ENCODE measurements at places on chromosomes 2 and 18.
A peak's percentile ranks its signal among the peaks of the same experiment; 100 is the strongest.

- DNase-seq: no peak
These were observed 72.5 kb downstream of the XIRP2 start for GRCh38 chr2:166960702-166961270.

GRCh38 chr2:2043394-2043793, 287.7 kb downstream of the MYT1L start:
- no peak for DNase-seq

DNA sequence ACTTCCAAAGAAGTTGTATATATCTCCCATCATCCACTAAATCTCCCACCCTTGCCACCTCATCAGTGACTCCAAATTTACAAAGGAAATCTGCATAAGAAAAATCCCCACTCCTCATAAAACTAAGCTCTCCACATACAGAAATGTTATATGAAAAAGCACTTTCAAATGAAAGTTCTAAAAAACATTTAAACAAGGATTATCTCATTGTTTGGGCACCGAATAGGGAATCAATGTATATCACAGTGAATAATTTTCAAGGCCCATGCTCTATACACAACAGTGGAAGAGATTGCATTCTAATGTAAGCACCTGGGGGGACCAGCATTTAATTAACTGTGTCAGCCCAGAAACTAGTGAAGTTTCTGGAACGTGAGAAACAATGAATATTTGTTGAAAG, 70.1 kb downstream of the OSR1 start:
- no peak for DNase-seq

GRCh38 chr2:41194230-41194629, 742.3 kb upstream of the SLC8A1 start:
- DNase-seq: no peak

- DNase-seq: no peak
These were observed 49.1 kb upstream of the SEMA4C start for GRCh38 chr2:96918754-96919550.

GRCh38 chr2:85718009-85718391, 23.8 kb downstream of the GNLY start:
- no peak for DNase-seq

- DNase-seq: no peak
These were observed 165.0 kb upstream of the SMIM21 start for GRCh38 chr18:75592527-75592926.

- DNase-seq: no peak
These were observed 1330.1 kb upstream of the PIK3C3 start for GRCh38 chr18:40624959-40625358.

DNA sequence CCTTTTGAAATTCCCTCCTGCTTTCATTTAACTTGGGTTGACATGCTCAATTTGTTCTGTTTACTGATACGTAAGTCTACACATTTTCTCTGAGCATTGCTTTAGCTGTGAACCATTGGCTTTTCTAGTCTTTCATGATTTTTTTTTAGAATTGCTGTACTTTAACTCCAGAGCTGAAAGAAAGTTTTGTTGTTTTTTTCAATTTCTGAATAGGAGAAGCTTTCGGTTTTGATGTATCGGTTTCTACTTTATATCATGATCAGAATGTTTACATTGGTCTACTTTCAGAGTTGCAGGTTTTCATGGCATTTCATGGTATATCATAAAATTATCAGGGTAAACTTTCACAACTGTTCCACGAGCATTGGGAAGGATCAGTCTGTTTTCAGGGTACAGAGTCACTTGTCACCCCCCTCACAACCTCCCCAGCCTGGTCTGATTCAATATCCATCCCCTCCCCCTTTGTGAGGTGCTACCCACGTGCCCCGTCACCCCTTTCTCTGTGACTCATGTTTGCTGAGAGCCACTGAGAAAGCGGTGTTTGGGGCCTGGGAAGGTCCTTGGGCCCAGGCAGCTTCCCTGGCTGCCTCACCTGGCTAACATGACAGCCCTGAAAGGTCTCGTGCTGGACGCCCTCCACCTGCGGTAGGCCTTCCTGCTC, 7.0 kb downstream of the ASTL start:
- no peak for DNase-seq

DNA sequence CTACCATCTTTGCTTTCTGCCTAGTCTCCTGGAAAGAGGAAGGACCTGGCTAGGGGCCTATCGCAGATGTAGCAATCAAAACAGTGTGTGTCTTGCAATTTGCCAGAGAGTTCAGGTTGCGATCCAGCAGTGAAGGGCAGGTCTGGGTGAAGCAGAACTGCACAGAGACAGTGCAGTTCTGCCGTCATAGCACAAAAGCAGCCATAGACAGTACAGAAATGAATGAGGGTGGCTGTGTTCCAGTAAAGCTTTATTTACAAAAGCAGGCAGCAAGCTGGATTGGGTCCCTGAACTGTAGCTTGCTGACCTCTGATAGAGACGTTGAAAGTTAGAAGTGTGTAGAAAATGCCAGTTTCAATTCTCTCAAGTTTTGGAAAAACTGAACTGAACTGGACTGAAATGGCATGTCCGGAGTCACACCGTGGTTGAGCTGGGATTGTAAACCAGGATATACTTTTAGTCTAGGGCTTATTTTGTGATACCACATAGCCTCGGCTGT, 186.8 kb downstream of the LTBP1 start:
- no peak for DNase-seq

DNA sequence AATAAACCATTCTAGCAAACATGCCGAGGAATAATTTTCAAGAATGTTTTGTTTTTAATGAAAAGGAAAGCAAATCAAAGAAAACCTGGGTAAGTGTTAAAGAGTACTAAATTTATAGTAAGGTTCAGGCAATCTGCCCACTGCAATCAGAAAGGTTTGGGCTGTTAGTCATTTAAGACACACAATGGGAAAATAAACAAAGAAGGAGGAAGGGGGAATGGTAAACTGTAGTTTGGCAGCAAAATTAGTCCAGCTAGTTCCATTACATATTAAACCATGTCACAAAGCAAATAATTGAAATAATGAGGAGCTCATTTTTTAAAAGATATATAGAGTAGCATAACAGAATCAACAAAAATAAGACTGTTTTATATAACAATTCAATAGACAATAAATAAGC, 87.5 kb upstream of the COPS8 start:
- no peak for DNase-seq

DNA sequence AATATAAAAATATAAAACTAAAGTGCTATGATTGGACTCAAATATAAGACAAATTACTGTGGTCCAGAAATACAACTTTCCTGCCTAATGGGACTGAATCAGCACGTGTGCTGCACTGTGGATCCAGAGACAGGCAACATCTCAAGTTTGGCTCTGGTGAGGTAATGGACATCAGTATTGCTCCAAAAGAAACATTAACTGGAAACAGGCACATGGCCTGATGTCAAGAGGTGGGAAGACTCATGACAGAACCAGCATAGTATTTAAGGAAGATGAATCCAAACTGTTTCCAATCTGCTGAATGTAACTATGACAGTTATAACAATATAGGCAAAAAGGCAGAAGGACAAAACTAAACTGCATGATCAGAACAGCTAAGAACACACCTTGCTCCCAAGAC, 354.6 kb downstream of the FSIP2 start:
- DNase-seq: no peak

DNA sequence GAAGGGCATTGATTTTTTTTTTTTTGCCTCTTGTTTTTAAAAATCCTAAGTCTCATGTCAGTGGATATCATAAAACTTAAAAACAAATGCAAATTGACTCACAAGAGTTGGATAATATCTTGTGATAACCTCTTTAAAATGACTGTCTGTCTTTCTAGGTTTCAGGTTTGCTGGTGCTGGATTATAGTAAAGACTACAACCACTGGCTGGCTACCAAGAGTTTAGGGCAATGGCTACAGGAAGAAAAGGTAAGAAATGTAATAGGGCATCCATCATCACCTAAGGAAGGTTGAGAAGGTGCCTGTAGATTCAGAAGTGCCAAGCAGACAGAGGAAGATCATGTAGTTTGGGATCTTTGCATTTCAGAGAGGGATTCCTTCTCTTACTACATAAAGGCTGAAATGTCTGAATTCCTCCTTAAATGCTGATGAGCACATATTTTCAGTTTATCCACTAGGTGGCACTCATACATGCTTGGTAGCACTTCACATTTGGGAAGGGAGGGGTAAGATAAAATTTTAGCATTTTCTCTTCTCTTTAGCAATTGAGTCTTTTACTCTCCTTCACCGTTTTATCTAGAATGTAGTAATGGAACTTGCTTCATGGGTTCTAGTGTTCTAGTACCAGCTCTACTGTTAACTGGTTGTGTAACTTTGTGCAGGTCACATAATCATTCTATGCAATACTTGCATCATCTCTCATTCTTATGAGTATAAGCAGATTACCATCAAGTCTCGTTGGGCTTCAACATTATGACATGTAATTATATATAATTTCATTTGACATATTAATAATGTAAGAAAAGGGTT, 21.1 kb downstream of the CPS1 start:
- peak; percentile 25 for DNase-seq

DNA sequence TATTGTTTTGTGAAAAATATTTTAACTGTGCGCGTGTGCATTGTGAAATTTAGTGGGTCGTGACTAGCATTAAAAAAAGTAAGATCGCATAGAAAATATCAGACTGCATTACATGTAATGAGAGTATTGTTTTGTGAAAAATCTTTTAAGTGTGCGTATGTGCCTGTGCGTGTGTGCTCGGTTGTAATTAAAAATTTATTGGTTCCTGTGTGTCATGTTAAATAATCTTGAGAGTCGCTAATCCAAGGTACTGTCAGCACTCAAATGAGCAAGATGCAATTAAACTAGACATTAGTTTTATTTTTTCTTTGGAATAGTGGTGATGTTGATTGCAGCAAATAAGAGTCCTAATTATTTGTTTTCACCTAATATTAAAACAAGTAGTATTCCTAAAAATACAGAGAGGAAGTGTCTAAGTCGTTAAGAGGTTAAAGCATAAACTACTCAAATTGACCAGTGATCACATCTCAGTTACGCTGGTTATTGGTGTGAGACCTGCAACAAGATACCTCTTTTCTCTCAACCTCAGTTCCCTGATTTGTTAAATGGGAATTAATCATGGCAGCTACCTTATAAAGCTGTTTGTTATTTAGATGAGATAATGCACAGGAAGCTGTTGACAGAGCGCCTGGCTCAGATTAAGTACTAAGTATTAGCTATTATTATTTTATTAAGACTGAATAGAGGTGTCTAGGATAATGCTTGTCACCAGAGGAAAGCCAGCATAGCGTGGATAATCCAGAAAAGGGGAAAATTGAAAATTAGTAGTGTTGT, 1.9 kb downstream of the ZDBF2 start:
- DNase-seq: no peak

GRCh38 chr2:134276381-134277172, 22.7 kb downstream of the MGAT5 start:
- DNase-seq: no peak

- no peak for DNase-seq
These were observed 45.8 kb upstream of the OTOF start for GRCh38 chr2:26523750-26524149.

GRCh38 chr2:143402451-143402850, 273.2 kb downstream of the ARHGAP15 start:
- DNase-seq: no peak

DNA sequence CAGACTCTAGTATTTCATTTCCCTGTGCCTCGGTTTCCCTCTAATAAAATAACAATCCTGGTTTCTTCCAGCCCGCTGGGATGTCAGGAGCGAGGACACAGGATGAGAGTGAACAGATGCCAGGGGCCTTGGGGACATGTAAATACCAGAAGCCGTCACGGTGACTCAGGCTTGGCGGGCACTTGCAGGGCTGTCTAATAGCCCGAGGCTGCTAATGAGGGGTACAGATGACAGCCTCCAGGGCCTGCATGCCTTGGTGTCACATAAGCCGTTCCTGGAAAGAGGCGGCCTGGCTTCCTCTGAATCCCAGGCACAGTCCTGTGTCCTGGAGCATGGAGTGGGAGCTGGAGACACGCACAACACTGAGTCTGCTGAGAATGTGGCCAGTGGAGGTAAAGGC, 28.2 kb downstream of the HS1BP3 start:
- no peak for DNase-seq

Data from GM13976 (cell line).